ENCODE measurements at places on chromosomes 2 and 18.
A peak's percentile ranks its signal among the peaks of the same experiment; 100 is the strongest.

DNA sequence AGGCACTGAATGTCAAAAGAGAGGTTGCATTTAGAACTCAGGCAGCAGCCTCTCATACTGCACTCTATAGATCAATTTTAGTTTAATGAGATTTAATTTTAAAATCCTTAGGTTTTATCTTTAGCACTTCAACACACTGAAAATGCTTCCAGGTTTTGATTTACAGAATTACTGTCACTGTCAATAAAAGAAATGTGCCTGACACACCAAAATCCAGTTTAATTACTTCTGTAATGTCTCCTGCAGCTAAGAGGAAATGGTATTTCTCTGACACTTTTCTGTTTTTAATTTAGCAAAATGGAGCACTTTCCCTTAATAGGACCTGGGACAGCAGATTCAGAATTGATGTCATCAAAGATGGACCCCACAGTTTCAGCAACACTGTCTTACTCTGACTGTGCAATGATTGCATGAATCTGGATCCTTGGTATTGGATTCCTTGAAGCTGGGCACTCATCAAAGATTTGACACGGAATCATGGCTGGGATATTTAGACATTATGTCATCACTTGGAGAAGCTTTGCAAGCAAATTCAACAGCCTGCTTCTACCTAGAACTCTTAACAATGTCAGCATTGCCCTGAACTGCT is 576.5 kb downstream of the NRXN1 start:
- no peak for DNase-seq

GRCh38 chr2:128036748-128037607 is 9.1 kb upstream of the SAP130 start:
- no peak for DNase-seq

GRCh38 chr2:23925702-23926289 is 1.1 kb downstream of the ATAD2B start:
- no peak for DNase-seq

DNA sequence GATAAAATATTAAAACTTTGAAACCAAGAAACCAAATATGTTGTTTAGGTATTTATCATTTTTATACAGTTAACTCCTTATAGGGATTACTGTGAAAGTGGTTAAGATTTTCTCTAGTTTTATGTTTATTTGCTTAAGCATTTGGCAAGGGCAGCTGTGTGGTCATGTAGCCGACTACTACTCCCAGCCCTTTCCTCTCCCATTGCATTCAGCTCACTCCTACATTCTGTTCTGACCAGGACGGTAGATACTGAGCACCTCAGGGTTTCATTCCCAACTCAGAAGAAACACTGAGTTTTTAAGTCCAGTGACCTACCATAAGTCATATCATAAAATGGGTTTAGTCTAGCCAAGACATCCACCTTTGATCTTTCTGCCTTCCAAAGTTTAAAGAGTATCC is 19.8 kb downstream of the FZD5 start:
- DNase-seq: no peak

DNA sequence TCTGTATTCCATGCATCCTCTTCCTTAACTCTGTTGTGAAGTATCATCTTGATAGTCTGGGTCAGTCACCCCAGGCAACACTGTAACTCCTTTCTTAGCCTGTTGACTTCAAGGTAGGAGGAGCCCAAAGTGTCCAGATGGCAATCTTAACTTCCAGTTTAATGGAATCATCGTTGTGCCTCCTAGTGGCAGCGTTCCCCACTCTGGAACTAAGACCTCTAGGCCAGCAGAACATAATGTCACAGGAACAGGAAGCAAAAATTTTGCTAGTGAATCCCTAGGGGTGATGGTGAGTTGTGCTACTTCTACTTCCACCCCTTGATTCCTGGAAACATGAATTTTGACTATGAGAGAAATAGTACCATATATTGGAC is 11.7 kb downstream of the SGPP2 start:
- DNase-seq: no peak

GRCh38 chr2:96174251-96175144 is 29.3 kb upstream of the DUSP2 start:
- no peak for DNase-seq

- no peak for DNase-seq
Observed at GRCh38 chr2:113119111-113119510, 8.3 kb upstream of the IL1RN start.

GRCh38 chr2:16869711-16870110 is 204.1 kb upstream of the CYRIA start:
- DNase-seq: no peak

DNA sequence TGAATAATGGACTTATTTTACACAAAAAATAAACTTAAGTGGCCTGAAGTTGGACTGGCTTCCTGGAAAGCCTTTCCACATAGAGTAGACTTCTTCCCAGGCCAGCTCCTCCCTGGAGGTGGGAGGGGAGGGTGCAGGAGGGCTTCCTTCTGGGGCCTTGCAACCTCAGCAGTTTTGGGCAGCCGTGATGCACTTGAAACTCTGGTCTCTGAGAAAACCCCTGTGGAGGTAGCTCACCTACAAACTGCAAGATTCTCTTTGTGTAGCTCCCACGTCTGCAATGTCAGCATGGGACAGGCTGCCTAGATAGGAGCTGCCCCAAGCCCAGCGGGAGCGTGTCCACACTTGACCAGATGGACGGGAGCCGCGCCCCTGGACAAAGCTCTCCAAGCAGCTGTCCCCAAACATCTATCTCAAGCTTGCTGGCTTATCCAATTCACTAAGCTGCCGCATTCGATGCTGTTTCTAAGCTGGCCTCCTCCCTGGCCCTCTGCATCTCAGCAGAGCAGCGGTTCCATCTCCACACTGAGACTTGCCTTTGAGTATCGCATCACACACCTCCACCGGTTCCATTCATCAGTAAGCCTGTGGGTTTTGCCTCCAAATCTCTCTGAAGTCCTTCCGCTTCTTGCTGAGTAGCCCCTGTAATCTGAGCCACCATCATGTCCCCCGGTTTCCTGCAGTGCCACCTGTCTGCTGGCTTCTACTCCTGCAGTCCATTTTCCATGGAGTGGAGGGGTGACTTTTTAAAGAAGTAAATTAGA is 1.6 kb upstream of the LPIN1 start:
- no peak for DNase-seq

DNA sequence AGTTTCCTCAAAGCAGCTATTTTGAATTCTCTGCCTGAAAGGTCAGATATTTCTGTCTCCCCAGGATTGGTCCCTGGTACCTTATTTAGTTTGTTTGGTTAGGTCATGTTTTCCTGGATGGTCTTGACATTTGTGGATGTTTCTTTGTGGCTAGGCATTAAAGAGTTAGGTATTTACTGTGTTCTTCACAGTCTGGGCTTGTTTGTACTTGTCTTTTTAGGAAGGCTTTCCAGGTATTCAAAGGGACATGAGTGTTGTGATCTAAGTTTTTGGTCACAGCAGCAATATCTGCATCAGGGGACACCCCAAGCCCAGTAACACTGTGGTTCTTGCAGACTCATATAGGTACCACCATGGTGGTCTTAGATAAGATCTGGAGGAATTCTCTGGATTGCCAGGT is 11.8 kb downstream of the MYO3B start:
- no peak for DNase-seq

DNA sequence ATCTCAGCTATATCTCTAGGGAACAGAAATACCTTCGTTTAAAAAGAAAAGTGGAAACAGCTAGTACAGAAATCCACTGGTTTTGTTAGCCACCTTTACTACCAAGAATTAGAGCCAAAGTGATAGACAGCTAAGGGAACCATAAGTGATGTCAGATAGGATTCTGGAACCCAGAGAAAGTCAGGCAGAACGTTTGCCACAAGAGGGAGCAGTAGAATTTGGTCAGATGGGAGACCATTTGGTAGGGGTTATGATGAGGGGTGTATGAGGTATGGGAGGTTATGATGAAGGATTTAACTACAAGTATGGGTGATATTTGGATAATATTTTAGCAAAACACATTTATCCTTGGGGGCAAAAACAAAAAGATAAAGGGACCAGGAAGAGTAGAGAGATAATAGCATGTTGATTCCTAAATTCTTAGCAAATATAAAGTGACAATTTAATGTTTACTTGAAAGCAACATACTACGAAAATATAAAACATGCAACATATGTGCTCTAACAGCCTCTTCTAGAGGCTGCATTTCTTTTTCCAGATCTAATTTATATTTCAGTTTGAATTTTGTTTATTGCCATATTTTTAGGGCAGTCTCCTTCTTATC is 3.3 kb downstream of the SLC8A1 start:
- DNase-seq: peak; percentile 31

- DNase-seq: no peak
Observed at GRCh38 chr2:36812196-36812595, 115.7 kb downstream of the VIT start.

DNA sequence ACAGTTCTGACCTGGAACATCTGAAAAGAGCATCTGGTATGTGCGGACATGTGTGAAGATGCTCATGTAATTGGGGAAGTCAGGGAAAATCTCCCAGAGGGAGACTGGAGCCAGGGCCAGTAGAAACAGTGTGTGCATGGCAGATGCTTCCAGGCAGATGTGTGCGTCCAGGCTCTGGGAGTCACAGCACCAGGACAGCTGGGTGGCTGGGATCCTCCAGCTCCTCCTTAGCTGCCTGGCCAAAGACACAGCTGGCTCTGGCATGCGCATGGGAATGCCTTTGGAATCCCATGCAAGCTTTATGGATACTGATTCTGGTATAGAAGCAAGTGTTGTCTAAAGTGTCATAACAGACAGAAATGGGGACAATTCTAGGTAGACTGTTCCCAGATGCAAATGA is 369.7 kb downstream of the INSIG2 start:
- DNase-seq: no peak

DNA sequence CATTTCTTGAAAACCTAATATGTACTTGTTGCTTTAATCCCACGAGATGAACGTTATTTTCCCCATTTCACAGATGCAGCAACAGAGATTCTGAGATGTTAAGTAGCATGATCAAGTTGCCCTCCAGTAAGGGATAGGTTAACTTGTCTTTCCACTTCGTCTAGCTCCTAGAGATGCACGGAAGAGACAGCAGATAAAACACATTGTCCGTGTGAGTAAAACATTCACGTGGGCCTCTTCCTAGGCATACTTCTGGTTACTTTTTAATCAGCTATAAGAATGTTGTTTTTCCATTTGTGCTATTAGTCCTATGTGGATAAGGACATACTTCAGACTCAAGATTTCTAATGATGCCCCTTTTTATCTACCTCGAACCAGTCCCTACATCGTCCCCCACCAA is 1.2 kb upstream of the ARHGAP28 start:
- no peak for DNase-seq

- no peak for DNase-seq
Observed at GRCh38 chr18:56021136-56021808, 433.3 kb upstream of the TCF4 start.

GRCh38 chr2:65314801-65315441 is 87.3 kb downstream of the ACTR2 start:
- no peak for DNase-seq

DNA sequence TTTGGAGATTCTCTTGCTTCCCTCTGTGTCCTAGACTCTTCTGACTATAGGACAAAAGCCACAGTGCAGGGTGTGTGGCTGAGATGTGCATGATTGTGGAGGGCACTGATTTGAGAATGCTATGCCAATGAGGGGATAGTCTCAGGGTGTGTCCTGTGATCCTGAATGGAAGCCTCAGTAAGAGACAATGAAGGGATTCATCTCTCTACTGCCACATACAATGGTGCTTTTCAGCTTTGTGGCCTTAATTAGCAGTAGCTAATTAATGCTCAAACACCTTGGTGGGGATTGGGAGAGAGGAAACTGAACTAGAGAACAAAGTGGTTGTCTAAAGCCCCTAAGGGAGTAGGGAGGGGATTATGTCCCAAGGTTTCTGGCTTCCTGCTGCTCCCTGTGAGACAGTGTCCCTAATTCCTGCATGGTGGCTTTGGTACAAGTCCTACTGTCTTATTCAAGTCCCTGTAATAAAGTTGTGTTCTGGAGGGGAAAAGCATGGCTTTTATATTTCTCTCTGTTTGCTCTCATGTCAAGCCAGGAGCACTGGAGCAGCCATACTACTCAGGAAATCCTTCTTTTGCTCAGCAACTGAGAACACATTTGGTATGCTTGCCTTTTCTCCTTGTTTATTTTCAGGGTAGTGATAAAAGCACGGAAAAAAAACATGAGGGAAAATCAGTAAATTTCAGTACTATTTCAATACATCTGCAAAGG is 415.2 kb upstream of the TCF4 start:
- no peak for DNase-seq

DNA sequence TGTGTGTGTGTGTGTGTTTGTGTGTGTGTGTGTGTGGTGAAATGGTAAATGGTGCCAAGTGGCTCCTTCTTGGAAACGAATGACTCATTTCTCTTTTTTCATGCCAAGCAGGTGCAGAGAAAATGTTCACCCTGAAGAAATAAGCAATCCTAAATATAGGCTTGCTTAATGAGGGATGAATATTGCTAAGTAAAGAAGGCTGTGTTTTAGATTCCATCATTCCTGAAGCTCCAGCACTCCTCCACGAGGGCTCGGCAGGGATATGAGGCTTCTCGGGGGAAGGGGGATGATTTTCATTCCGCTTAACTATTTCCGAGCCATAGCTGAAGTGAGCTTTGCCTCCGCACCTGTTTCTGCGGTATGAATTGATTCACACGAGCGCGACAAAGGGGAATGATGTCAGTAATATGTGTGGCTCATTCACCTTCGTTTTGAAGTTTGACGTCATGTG is 72.9 kb downstream of the TSN start:
- no peak for DNase-seq

DNA sequence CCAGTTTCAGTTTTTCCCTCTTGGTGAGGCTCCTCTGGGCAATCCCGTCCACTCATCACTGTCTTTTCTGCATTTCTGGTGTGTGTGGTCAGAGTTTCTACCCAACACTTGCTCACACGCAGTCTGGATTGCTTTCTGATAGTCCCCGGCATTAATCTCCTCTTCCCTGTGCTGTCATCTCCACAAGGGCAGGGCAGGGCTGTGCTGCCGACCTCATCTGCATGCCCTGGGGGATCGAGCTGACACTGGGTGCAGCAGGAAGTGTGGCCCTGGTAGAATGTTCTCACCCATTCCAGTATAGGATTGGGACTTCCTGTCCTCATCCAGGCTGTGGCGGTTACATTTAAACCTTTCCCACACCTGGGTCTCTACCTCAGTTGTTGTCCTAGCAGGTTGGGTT is 80.0 kb upstream of the FAM136A start:
- DNase-seq: no peak
